GM13976 (cell line): ENCODE measurements at places on chromosomes 16 and 17.

DNA sequence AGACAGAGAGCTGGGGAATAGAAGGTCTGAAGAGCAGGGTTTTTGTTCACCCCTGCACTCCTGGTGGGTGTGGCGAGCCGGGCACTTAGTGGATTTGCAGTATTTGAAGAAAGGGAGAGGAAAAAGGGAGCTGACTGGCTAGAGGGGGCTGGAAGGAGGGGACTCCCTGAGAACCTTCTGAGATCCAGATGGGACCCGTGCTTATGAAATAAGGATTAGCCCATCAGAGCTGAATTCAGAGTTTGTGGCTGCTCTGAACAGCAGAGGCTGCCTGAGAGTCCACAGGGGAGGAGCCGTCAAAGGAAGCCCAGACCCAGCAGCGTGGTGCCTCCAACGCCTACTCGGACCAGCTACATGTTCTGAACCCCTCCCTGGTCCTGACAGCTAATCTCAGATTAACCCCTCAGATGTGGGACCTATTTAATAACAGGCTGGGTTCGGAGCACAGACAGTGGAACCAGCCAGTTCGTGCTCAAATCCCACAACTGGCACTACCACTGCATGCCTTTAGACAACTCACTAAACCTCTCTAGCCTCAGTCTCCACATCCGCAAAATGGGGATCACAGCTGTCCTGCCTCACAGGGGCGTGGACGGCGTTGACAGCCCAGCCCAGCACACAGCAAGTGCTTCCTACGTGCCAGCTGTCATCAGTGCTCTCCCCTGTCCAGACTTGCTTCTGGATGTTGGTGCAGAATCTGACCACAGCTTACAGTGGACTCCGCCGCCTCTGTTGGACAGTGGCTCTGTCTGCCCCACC lies 70.6 kb downstream of the DYNLRB2 start:
- no peak for DNase-seq

GRCh38 chr16:84832488-84833143 lies 12.8 kb downstream of the CRISPLD2 start:
- DNase-seq = no peak

- DNase-seq = peak; percentile 57
Measured at GRCh38 chr17:48624544-48625494, 1.3 kb downstream of the HOXB9 start.

GRCh38 chr16:11781773-11782172 lies 15.3 kb downstream of the ZC3H7A start:
- no peak for DNase-seq

- DNase-seq = no peak
Measured at GRCh38 chr16:47139561-47140185, 4.1 kb downstream of the NETO2 start.

- no peak for DNase-seq
Measured at GRCh38 chr17:11954936-11955335, 42.3 kb downstream of the ZNF18 start.

GRCh38 chr16:81517629-81518438 lies 73.2 kb downstream of the CMIP start:
- no peak for DNase-seq

DNA sequence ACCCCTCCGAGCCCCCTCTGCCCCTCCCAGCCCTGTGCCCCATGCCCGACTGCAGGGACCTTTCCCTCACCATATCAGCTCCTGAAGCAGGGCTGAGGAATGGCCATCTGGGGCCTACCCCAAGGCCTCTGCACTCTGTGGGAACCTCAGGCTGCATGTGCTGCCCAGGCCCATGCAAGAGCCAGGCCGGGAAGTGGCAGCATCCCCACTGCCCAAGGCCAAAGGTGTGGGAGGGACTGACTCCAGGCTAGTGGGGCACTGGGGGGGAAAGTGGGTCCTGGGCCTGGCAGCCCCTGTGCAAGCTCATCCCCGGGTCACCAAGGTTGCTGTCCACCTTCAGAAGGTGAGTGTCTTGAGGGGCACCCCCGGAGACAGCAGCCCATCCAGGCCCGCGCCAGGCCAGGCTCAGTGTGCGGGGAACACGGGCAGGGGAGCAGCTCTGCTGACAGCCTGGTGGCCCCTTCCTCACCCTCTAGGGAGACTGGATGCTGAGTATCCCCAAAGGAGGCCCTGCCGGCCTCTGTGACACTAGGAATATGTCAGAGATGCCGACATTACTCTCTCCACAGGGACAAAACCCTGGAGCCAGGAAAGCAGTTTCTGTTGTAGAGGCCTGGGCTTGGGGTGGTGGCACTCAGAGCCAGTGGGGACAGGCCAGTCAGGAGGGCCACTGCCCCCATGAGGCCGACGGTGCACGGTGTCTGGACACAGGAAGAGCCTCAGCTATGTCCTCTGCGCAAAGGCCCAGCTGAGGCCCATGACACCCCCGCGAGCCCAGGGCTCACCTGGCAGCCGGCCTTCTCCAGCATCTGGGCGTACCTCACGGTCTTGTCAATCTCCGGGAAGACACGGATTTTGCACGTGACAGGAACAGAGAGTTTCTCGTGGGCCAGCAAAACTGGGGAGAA lies 3.3 kb downstream of the DUS1L start:
- no peak for DNase-seq

DNA sequence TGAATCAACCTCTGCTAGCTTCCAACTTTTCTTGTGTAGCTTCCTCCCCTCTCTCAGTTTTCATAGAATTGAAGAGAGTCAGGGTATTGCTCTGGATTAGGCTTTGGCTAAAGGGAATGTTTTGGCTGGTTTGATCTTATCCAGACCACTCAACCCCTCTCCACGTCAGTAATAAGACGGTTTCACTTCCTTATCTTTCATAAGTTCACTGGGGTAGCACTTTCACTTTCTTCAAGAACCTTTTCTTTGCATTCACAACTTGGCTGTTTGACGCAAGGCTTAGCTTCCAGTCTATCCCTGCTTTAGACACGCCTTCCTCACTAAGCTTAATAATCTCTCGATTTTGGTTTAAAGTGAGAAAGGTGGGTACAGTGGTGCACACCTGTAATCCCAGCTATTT lies 29.7 kb upstream of the OR1A2 start:
- DNase-seq = peak; percentile 32

DNA sequence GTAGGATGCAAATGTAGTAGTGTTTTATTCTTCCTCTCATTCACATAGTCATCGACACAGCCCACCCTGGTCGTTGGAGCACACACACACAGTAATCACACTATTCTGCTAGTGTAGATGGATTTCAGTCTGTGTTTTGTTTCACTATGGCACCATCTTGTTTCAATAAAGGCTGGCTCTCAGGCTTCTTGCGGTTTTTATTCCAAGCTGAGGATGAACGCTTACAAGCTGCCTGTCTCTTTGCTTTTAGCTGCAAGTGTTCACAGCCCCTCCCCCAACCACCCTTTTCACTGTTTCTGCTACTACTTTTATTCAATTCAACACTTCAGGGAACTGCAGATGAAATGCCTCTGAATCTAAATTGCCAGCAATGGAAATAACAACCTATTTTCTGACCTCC lies 140.9 kb upstream of the PMFBP1 start:
- no peak for DNase-seq

- DNase-seq = peak; percentile 76
Measured at GRCh38 chr17:45640141-45640850, 143.8 kb upstream of the CRHR1 start.

DNA sequence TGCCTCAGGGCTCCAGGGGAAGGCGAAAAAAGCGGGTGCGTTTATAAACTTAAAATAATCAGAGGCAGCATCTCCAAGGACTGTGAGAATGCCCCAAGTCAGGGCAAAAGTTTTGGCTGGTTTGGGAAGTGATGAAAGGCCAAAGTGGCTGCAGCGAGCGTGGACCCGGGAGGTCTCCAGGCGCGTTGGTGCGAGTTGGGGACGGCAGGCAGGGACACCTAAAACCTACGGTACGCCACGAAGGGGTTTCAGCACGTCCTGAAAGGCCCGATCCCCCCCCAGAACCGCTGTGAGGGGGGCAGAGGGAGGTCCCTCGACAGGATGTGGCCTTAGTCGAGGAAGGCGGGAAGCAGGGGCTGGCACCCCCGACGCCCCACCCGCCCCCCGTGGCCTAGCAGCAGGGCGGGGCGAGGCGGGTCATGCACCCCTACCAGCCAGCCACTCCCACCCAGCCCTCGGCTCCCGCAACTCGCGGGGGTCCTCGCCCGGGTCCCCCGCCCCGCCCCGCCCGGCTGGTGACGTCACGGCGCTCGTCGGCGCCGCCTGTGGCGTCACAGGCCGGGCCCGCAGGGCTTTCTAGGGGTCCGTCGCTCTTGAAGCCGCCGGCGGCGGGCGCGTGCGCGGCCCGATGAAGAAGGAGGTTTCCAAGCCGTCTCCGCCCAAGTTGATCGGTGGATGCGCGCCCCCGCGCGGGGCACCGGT lies at the start of gene MYCBPAP:
Gene MYCBPAP, plus strand, starts transcription at position 569 of the 702 bp plus-strand sequence. CDS start 236 bp downstream, outside the sequence.
- peak; percentile 93 for DNase-seq

- no peak for DNase-seq
Measured at GRCh38 chr16:56547120-56547948, 17.5 kb upstream of the MT4 start.

- no peak for DNase-seq
Measured at GRCh38 chr17:252456-252855, 71.0 kb upstream of the DOC2B start.

DNA sequence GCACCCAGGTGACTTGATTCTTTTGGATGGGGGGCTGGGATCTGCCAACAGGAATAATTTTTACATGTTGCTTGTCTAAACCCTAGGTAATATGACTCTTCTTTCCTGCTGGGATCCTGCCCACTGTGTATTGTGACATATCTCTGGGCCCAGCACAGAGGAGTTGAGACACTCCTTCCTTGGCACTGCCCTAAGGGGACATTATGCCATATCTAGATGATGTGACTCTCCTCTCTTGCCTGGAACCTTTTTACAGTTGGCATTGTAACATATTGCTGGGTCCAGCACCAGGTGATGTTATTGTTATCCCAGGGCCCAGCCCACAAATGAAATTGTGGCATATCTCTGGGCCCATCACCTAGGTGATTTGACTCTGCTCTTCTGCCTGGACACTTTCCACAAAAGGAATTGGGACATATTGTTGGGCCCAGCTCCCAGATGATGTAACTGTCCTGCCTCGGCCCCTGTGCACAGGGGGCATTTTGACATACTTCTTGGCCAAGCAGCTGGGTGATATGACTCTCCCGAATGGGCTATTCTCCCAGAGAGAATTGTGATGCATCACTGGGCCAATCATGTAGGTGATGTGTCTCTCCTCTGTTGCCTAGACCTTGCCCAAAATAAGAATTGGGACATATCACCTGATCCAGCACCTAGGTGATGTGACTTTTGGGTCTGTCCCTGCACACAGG lies 1837.7 kb downstream of the TP53TG3F start:
- DNase-seq = no peak

- no peak for DNase-seq
Measured at GRCh38 chr17:49518346-49519078, 23.4 kb downstream of the NGFR start.

DNA sequence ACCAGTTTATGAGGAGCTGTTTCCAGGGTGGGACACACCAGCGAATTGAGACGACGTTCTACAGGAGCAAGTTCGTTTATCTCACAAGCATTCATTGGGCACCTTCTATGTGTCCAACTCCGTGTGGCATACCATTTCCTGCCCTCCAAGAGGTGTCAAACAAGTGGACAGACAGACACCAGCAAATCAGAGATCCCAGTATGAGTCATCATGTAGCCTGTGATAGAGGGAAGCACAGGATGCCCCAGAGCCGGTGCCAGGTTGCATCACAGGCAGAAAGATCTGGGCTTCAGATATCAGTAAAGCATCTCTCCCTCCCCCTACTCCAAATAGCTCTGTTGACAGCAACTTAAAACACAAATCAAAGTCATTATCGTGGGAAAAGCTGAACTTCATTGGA lies 31.8 kb upstream of the MAF start:
- DNase-seq = no peak

- DNase-seq = no peak
Measured at GRCh38 chr17:7775051-7775450, 57.5 kb downstream of the DNAH2 start.

- DNase-seq = no peak
Measured at GRCh38 chr17:36527621-36528250, 6.9 kb downstream of the MYO19 start.

- DNase-seq = no peak
Measured at GRCh38 chr16:79838496-79839259, 238.1 kb upstream of the MAF start.

GRCh38 chr17:57925361-57925990 lies 29.7 kb downstream of the CUEDC1 start:
- DNase-seq = no peak

- DNase-seq = no peak
Measured at GRCh38 chr17:12122075-12122474, 101.4 kb downstream of the MAP2K4 start.

- no peak for DNase-seq
Measured at GRCh38 chr17:249236-249993, 68.0 kb upstream of the DOC2B start.

GRCh38 chr16:9603316-9603715 lies 511.9 kb downstream of the HAPSTR1 start:
- no peak for DNase-seq

- peak; percentile 91 for DNase-seq
Measured at GRCh38 chr16:74813109-74813641, 38.6 kb upstream of the FA2H start.

GRCh38 chr17:27473748-27474609 lies 17.7 kb downstream of the KSR1 start:
- peak; percentile 60 for DNase-seq

DNA sequence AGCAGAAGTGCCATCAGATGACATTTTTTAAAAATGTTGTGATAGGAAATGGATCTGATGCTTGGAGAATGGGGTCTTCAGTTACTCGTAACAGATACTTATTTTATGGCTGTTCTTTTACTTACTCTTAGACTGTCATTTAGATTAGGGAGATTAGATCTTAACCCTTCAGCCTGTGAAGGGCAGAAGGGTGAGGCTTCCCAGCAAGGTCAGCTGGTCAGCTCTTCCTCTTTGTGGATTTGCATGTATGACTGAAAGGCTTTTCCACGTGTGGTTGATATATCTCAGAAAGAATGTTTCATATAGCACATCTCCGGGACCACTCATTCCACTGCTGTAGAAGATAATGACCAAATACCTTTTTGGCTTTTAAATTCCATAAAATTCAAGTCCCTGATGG lies 27.4 kb downstream of the GRB7 start:
- no peak for DNase-seq

GRCh38 chr16:796296-797119 lies 4.0 kb downstream of the GNG13 start:
- no peak for DNase-seq

DNA sequence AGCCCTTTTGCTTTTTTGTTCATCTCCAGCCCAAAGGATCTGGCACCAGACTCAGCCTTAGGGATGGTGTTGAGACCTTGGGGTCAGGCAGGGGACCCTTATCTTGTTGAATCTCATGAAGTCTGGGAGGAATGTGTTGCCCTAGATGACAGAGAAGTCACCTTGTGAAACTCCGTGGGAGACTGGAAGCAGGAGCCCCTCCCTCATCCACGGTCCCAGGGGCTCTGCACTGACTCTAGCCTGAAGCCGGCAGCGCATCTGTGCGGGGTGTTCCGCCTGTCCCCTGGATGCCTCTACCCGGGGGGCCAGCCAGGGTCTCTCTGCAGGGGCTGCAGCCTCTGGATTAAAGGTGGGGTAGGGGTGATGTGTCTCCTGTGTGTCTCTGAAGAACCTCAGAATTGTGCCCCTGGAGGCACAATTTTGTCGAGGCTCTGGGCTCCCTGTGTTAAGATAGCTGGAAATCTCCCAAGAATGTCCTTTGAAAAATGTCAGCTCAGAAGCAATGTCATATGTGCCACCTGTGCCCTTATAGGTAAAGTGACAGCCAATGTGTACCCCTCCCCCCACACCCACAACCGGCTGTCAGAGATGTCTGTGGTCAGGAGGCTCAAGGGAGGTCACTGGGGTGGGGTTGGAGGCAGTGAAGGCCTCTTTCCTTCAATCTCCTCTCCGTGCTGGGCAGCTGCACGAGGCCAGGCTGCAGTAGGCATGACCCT lies 32.1 kb upstream of the CDC42EP4 start:
- DNase-seq = no peak
